SK-N-SH treated with all-trans-retinoic acid at 6 μM for 48 hours (cell line): ENCODE measurements at places on chromosomes 6 and 20.
A peak's percentile ranks its signal among the peaks of the same experiment; 100 is the strongest.

GRCh38 chr20:22819784-22820183, 215.3 kb upstream of the SSTR4 start:
- ATAC-seq, result no peak

GRCh38 chr6:42409581-42409980, 42.1 kb downstream of the TRERF1 start:
- ATAC-seq, result no peak

- no peak for ATAC-seq
These were observed 102.3 kb downstream of the HTR1B start for GRCh38 chr6:77361018-77361417.

DNA sequence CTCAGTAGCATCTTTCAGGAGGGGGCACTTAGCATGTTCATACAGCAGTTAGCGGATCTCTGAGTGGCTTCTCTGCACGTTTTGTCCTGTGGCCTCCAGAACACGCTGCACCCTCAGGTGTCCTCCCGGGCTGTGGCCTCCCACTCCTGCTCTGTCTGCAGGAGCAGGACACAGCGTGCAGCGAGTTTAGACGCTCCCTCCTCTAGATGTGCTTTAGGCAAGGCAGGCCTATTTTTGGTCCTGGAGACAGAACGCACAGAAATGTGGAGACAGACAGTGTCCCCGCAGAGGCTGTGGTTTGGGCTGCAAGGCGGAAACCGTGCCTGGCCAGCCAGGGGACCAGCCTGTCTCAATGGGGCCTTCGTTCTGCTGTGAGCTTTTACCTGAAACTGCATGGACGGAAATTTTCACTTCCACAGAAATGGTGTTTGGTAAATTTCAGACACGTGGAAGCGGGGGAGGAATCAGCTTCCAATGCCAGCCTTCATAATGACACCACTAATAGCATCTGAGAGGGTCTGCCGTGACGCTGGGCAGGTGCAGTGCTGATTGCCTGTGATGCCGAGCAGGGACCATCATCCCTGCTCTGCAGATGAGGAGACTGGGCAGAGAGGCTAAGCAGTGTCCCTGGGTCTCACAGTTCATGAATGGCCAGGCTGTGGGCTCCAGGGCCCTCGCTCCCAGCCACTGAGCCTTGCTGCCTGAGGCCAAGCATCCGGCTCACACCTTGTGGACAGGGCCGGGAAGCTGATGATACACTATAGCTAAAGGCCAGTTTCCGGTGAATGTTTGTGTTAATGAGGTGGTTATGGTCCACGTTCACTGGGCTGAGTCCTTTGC, 120.9 kb downstream of the SYCP2 start:
- no peak for ATAC-seq

DNA sequence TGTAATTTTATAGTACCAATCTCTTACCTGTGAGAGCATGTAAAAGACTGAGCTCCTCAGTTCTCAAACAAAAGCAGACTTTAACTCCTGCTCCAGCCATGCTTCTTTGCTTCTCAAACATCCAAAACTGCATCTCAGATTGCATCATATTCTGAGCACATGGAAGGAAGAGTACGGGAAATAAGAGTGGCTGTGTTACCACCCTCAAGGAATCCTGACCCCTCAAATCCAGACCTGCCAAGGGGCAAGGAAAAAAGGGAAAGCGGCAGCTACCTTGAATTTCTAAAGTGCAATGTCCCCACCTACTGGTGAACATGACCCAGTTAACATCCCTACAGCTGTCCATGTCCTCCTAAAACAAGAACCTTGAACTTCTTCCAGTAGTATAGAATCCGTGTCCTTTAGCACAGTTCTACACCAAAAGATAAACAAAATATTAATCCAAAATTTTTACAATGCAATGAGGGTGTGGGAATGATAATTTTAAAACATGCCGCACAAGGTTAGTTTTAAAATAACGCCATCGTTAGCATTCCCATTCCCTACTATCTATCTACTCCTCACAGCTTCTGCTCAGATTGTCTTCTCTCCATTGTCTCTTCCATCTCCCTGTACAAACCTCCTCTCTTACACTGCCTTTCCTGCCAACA, 34.1 kb upstream of the HLA-DQB1 start:
- ATAC-seq, result peak; percentile 91

GRCh38 chr20:492159-492558, 29.8 kb upstream of the TBC1D20 start:
- ATAC-seq, result no peak

GRCh38 chr6:32970413-32971241, 2.2 kb downstream of the BRD2 start:
- ATAC-seq, result peak; percentile 12

DNA sequence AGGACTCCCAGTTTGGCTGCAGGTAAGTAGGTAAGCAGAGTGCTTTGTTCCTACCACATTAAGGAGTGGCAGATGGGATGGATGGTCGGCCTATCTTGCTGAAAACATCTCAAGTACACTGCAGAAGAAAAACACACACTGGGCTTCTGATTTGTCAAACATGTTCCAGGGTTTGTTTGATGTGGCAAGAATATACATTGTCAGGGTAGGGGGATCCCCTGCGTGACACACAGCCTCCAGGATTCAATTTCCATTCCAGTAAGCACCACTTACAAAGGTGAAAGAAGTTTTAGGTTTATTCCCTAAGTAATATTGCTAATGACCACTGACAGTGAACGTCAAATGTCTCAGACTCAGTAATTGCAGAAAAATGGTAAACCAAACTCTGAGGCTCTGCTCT, 26.0 kb upstream of the KIF16B start:
- no peak for ATAC-seq

DNA sequence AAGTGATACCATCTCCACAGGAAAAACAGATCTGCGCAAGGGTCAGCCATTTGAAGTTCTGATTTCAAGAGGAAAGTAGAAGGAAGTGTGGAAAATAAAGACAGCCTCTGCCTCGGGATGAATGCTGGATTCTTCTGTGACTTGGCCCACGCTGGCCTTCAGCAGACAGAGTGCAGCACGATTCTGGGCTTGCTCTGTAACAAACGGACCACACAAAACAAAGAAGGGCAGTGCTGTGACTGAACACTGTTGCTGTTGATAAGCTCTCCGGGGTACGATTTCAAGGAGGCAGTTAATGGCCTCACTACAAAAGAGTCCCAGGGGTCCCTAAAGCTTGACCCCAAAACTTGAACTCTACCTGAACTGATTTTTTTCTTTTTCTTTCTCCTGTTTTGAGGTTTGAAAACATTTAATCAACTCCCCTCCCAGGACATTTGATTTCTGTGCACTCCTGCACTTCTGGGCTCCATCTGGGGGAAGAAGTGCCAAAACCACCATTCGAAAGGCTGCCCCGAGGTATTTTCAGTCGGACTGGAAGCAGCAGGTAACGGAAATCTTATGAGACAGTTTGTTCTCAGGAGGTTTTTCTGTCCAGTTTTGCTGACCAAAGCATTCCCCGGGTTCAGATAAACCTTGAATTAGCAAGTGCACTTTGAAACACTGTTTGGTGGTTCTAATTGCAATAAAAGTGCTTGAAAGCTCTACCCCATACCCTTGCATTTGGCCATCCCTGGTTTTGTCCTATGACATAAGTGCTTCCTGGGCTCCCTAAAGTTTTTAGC, 189.6 kb downstream of the MYLK4 start:
- ATAC-seq, result no peak

- no peak for ATAC-seq
These were observed 365.2 kb downstream of the SYNE1 start for GRCh38 chr6:152271776-152272464.

DNA sequence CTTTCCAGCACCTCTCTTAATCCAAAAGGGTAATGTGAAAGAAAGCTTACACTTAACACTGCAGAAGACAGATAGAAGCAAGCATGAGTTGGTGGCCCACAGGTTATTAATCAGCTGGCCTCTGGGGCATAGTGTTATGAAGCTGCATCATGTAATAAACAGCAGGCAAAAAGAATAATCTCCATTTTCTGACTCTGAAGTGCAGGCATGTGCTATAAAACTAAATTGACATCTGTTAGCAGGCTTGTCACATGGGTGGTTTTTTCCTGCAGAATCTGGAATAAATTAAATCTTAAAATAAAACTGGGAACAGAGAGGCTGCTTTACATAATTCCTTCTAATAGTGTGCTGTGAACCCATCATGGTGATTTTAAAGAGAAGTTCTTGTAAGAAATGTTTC, 73.3 kb downstream of the METTL24 start:
- ATAC-seq, result peak; percentile 50

- ATAC-seq, result no peak
These were observed 303.0 kb upstream of the GJE1 start for GRCh38 chr6:141829566-141830360.

DNA sequence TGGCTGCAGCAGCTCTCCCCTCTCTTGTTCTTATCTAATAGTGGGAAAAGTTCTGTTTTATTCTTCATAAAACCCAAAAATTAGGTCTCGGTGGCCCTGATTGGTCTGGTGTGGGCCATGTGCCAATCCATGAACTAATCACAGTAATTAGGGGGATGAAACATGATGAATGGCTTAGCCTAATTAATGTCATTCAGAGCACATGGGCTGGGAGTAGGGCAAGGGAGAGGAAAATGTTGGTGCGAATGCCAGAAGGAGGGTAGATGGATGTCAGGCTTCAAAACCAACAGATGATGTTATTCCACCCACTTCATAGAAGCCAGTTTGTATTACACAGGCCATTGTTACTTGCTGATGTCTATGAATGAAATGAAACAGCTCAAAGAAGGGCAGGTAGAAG, 46.5 kb downstream of the PLEKHG1 start:
- ATAC-seq, result no peak

DNA sequence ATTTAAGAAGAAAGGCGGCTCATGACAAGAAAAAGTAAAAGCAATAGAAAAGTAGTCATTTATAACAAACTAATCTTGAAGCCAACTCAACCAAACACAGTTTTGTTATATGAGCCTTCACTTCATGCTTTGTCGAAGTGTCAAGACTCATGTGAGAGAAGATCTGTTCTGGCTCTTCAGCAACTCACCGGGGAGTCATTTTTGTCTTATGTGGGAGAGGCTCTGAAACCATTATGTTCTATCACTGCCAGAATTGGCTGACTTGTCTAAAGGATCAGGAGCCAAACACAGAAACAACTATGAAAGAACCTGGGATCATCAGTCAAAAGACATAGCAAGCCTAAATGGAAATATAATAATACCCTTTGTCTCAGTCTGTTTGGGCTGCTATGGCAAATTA, 105.2 kb downstream of the CDK19 start:
- no peak for ATAC-seq

DNA sequence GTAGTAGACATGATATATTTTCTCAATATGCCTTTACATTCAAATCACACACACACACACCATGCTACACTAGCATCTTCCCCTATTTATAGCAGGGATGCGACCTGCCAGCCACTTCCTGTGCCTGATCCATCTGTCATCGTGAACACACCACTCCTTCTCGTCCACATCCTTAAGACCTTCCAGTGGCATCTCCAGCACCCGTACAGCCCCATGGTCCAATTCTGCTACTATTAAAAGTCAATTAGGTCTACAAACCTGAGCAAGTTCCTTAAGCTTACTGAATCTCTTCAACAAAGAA, 54.5 kb downstream of the KIF16B start:
- no peak for ATAC-seq

GRCh38 chr6:34272013-34272926, 23.5 kb upstream of the SMIM29 start:
- ATAC-seq, result peak; percentile 33; the same call in 1 of the 3 replicates

DNA sequence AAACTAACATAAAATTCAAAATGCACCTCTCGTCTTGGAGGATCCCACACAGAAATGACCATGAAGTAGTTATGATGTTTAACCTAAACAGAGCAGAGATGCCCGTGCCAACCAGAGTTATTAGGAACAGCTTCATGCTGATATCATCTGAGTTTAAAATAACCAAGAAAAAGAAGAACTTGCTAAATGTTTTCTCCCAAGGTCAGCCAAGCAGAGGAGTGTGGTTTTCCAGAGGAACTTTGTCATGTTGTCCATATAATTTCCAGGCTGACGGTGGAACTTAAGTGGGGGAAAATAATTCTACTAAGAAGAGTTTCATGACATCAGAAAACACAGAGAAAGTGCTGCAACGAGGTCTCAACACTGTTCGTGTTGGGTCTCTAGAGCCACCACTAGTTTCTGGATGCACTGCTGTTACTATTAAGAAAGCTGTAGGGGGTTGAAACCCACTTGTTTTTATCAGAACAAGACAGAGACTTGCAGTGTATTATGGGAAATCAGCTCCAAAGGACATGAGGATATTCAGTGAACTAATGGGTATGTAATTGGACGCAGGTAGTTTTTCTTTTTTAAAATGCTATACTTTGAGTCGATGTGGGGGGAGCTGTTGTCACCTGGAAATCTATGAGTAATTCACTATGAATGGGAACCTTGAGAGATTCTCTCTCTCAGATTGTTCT, 5.2 kb downstream of the AGPAT4 start:
- ATAC-seq, result no peak

DNA sequence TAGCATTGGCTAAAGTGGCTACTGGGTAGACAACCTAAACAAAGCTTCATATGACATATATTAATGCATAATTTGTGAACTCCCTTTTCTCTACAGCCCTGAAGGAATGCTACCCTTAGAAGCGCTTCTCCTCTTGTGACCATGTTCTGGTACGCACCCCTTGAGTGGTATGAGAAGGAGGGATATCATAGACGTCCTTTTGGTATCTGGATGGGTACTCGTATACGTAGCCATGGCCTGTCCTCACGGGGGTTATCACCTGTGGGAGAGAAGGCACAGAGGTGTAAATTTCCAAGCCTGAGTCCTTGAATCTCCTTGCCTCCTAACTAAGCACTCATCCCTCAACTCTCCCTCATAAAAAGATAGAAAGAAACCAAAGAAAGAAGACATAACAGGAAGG, 39.0 kb downstream of the NEDD9 start:
- no peak for ATAC-seq

DNA sequence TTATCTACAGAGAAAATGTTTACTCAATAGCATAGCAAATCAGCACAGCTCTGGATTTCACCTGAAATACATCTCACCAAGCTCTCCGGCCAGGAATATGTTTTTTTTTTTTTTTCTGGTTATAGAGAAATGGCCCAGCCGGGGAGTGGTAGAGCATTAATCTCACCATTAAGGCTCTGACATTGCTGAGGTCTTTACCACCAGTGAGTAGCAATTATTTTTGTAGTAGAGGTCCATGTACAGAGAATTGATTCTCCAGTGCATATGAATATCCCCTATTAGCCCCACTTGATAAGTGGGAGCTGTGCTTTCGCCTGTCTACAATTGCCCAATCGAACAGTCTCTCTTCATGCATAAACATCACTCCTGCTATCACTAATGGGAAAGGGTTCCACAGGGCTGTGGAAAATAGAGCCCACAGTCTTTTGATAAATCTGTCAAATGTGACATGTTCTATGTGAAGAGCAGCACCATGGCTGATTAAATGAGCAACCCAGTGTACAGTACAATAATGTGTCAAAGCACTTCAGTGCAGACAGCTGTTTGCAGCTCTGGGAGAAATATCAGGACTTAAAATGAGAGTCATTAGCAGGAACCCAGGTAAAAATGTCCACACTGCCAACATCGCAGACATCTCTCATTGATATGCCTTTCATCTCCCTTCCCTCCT, 227.1 kb upstream of the ID4 start:
- ATAC-seq, result no peak

- ATAC-seq, result no peak
These were observed 79.2 kb upstream of the STMND1 start for GRCh38 chr6:17022604-17023003.
